ENCODE measurements at places on chromosomes 2 and 18.

GRCh38 chr2:180190851-180191250 is 183.8 kb upstream of the CWC22 start:
- DNase-seq, result no peak

DNA sequence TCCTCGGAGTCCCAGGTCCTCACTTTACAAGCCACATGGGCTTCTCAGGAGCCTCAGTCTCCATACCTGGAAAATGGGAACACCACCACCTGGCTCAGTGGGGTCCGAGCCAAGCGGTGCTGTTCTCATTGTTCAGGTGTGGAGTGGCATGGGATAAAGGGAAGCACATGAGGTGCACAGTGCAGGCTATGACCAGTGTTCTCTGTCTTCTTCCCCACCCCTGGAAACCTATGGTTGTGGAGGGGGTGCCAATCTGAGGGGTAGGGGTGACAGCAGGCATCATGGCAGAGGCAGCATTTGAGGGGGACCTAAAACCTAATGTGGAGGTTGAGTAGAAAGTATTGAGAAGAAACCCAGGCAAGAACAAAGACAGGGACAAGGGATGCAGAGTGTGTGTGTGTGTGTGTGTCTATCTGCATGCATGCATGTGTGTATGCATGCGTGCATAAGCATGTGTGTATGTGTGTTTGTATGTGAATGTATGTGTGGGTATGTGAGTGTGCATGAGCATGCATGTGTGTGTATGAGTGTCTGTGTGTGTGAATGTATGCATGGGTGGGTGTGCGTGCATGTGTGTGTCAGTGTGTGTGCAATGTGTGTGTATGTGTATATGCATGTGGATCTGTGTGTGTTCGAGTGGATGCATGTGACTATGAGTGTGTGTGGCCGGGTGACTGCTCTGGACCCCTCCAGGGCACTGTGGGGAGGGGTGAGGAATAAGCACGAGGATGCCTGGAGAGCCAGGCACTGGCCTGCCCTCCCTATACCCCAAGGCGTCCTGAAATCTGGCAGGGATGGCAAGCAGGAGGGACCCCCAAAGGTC is 4.0 kb downstream of the KIF1A start:
- DNase-seq, result no peak

DNA sequence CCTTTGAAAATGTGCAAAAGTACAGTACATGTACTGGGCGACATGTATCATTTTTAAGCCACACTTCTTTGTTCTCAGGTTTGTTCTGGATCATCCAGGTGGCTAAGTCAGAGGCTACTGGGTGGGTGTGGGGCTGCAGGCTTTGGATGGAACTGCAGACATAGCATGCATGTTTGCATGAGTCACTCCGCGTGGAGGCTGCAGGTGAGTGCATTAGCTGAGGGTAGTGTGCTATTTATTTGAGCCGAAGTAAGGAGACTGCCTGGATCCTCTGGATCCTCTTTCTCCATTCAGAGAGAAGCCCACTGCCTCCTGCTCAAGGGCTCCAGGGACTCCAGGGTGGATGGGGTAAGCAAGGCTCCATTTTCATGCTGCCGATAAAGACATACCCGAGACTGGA is 9.4 kb upstream of the NEURL3 start:
- DNase-seq, result no peak

DNA sequence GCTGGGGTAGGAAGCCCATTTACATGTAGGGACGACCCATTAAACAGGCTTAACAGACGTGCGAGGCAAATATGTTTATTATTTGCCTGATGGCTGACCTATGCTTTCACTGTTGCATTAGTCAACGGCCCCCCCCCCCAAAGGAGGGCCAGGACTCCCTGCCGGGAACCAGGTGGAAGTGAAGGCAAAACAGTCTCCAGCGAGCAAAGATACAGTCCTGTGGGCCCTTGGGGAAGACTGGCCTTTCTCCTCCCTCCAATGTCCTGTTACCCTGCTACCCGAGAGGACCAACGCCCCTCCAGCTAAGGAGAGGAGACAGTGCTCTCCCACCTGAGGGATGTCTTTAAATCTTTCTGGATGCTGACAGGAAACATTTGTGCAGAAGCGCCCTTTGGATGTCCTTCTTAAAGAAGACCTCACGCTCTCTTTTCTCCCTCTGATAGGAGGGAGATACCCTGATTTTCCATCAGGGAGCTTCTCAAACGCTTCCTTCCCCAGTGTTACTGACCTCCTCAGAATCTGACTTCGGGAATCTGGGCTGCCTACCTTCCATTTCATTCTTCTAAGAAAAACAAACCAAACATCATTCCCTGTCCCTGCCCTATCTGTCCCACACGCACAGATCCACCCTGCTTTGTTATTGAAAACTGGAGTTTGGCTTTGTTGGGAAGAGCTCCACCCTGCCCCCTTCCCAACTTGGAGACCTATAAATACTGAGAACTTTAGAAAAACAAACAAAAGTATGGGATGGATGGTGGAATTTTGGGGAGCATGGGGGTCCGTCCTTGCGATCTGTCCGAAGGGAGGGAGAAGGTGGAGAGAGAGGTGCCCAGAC is 135.9 kb upstream of the SIX3 start:
- no peak for DNase-seq

GRCh38 chr2:145289946-145290345 is 770.0 kb upstream of the ZEB2 start:
- DNase-seq, result no peak

DNA sequence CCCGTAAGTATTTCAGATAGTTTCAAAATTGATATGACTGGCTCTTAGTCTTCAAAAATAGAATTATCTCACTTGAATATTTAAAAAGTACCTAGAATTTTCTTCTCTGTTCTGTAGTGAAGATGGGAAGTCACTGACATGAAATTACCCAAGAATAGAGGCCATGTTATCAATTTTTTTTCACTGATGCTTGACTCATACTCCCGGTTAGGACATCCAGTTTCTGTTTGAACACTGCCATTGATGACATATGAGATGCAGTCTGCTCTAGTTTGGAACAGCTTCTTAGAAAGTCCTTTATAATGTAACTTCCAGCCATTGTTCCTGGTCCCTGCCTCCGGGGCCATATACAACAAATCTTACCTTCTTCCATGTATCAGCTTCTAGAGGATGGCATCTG is 26.0 kb downstream of the MAP3K20 start:
- DNase-seq, result no peak
